ENCODE measurements at places on chromosomes 16 and 17. TPM values are rescaled to one million over a fixed set of nuclear protein-coding genes. Genes with fewer than 3 reads are reported as not detected.

GRCh38 chr16:82585675-82586074 lies 41.1 kb upstream of the CDH13 start:
- no peaks in the 10 kb centered on the region for H3K36me3 ChIP-seq
- no peak overlapping the region for H3K27ac ChIP-seq
- no peak overlapping the region for H3K4me3 ChIP-seq
- peaks cover 12% of the 10 kb centered on the region for H3K4me1 ChIP-seq
- DNase-seq: no peak

- no peak overlapping the region for H3K27ac ChIP-seq
- no peak for DNase-seq
- no peaks in the 10 kb centered on the region for H3K4me1 ChIP-seq
- H3K36me3 ChIP-seq: no peaks in the 10 kb centered on the region
- H3K27me3 ChIP-seq: no peaks in the 10 kb centered on the region
Measured at GRCh38 chr17:68711858-68712257, 110.7 kb upstream of the FAM20A start.

DNA sequence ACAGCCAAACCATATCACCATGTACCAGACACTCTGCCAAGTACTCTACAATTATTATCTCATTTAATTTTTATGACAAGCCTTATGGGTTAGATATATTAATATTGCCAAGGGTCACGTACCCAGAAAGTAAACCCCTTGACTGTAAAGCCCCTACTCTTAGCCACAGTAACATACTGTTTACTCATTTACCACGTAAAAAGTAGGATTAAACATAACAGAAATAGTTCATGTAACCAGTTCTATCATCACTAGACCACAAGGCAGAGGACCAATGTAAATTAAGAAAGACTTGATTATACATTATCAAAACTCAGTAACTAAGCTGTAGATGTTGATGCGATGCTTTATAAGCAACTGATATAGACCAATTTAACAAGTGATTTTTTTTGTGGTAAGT lies 101.5 kb upstream of the CNTNAP4 start:
- no peaks in the 10 kb centered on the region for H3K27me3 ChIP-seq
- DNase-seq: no peak
- H3K27ac ChIP-seq: no peak overlapping the region

DNA sequence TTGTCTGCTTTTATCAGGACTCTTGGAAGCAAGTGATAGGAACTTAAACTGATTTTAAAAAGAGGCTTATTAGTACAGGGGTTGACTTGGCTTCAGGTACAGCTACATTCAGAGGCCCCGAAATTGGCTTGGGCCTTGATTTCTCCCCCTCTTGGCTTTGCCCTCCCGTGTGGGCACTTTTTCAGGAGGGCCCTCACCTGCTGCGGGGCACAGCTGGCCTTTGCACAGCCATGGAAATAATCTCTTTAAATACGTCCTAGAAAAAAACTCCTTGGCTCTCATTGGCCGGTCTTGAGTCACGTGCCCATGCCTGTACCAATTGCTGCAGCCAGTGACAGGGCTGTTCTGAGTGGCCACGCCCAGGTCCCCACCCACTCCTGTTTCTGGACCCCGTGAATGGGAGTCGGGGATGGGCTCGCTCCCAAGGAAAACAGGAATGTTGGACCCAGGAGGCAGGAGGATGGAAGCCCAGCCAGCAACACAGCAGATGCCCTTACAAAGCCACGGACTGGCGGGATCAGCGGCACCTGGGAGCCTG lies 15.0 kb downstream of the CA5A start:
- no peaks in the 10 kb centered on the region for H3K27me3 ChIP-seq
- no peak overlapping the region for H3K4me3 ChIP-seq
- H3K4me1 ChIP-seq: peaks cover 6% of the 10 kb centered on the region
- H3K27ac ChIP-seq: no peak overlapping the region

GRCh38 chr16:57689762-57690558 lies 4.6 kb upstream of the DRC7 start:
- H3K4me3 ChIP-seq: no peak overlapping the region
- peak overlapping the region; percentile 42 for H3K27ac ChIP-seq

DNA sequence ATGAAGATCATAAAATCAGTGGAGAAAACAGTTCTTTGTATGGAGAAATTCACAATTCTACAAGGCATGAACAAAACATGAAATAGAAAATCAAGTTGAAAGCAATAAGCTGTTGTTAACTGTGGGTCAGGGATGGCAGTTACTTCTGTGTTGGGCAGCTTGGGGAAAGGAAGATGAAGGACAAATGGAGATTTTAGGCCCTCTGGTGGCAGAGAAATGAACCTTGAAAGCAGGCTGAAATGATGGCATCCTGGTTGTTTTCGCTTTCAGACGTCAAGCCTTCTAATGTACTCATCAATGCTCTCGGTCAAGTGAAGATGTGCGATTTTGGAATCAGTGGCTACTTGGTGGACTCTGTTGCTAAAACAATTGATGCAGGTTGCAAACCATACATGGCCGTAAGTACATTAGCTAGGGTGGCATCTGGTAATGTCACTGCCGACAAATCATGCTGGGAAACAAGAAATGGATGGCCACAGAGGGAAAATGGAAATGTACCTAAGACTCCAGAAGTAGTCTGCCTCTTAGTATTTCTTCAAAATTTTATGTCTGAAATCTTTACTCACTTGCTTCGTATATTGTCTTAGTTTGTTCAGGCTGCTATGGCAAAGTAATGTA lies 108.9 kb downstream of the MAP2K6 start:
- peaks cover 3% of the 10 kb centered on the region for H3K4me1 ChIP-seq
- peaks cover 7% of the 10 kb centered on the region for H3K36me3 ChIP-seq
- no peak overlapping the region for H3K27ac ChIP-seq
- no peak for DNase-seq
- no peak overlapping the region for H3K4me3 ChIP-seq
- H3K27me3 ChIP-seq: no peaks in the 10 kb centered on the region

DNA sequence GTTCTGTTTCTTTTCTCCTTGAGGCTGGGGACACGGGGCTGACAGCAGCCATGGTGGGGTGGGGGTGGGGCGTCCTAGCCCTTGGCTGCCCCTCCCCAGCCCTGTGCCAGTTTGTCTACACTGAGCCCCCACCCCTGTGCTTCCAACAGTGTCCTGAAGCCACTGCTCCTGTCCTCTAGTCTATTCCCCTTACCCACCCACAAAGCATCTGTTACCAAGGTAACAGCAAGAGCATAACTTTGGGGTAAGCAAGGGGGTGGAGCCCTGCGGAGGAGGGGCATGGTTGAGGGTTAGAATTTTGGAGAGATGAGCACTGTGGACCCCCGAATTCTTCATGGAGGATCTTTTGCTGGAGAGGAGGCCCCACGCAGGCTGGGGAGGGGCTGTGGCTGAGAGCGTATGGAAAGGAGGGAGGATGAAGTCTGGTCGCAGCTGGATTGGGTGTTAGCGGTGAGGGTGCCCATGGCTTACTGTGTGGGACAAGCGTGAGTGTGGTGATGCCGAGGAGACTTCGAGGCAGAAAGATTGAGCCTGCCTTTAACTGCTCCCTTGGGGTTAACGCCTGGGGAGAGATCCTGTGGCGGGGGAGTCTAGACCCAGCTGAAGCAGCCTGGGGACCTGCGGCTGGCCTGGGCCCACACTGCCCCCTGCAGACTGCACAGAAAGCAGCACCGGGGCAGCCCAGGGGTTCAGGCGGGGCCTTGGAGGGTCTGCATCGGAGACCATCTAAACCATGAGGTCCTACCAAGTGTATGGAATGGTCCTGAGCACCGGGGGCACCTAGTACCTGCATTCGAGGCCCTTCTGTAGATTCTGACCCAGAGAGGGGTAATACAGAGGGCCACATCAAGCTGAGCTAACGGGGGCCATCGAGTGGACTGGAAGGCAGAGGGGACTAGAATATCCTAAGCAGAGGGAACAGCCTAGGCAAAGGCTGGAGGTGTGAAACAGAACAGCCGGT lies 6.1 kb upstream of the STAC2 start:
- H3K36me3 ChIP-seq: no peaks in the 10 kb centered on the region
- H3K4me3 ChIP-seq: no peak overlapping the region
- H3K4me1 ChIP-seq: peaks cover 8% of the 10 kb centered on the region
- DNase-seq: peak; percentile 80
- H3K27ac ChIP-seq: no peak overlapping the region
- H3K27me3 ChIP-seq: peaks cover 31% of the 10 kb centered on the region

DNA sequence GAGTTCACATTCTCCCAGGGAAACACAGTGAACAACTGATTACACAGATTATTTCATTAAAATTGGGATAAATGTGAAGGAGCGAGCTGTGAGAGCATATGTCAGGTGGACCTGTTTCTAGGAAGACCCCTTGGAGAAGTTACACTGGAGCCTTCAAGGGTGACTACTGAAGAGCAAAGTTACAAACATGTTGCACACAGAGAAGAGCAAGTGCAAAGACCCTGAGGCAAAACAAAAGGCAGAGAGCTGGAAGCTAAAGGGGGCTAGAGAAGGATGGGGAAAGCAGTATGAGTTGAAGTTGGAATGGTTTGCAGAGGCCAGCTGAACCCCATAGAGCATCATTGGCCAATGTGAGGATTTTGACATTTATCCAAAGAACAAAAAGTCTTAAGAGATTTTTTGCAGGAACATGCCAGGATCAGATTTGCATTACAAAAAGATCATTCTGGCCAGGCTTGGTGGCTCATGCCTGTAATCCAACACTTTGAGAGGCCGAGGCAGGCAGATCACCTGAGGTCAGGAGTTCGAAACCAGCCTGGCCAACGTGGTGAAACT lies 14.1 kb downstream of the PDZD9 start:
- DNase-seq: no peak
- peaks cover 13% of the 10 kb centered on the region for H3K4me1 ChIP-seq
- no peak overlapping the region for H3K4me3 ChIP-seq
- no peak overlapping the region for H3K27ac ChIP-seq
- no peaks in the 10 kb centered on the region for H3K27me3 ChIP-seq

GRCh38 chr17:4896332-4897197 lies 2.8 kb upstream of the C17orf107 start:
- DNase-seq: no peak
- H3K4me3 ChIP-seq: no peak overlapping the region
- no peak overlapping the region for H3K27ac ChIP-seq
- peaks cover 28% of the 10 kb centered on the region for H3K4me1 ChIP-seq
- H3K27me3 ChIP-seq: no peaks in the 10 kb centered on the region
- H3K36me3 ChIP-seq: peaks cover 61% of the 10 kb centered on the region

OR2C1 gene
- total RNA-seq: not detected

KRTAP4-6 gene
- not detected for total RNA-seq

FTO gene
- 88.7 TPM for total RNA-seq

FGF11 gene
- total RNA-seq: not detected

SAMD14 gene
- total RNA-seq: 1.9 TPM

MSLN gene
- 1.7 TPM for total RNA-seq

Measured in stomach (tissue), 19 donors.